Stimulated activated CD4-positive, alpha-beta T cell treated with anti-CD3 and anti-CD28 coated beads, Interleukin-4, amount 100 ng/mL, for 4 hours (primary cell): ENCODE measurements at places on chromosomes 12 and 14.

GRCh38 chr12:1419849-1420371, 174.5 kb downstream of the FBXL14 start:
- no peak for DNase-seq

DNA sequence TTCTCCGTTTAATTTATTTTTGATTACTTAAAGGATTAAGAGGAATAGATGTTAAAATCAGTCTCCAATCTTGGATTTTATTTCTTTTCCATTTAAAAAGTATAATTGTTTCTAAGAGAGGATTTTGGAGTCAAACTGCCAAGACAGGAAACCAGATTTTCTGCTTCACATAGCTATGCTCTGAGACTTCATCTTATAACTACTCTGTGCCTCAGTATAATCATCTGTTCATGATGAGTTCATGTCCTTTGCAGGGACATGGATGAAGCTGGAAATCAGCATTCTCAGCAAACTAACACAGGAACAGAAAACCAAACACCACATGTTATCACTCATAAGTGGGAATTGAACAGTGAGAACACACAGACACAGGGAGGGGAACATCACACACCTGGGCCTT, 9.0 kb upstream of the TAS2R31 start:
- no peak for DNase-seq

GRCh38 chr12:79250960-79251755, 386.6 kb downstream of the SYT1 start:
- no peak for DNase-seq

- DNase-seq: no peak
Observed at GRCh38 chr14:86311151-86311550, 781.2 kb downstream of the FLRT2 start.

DNA sequence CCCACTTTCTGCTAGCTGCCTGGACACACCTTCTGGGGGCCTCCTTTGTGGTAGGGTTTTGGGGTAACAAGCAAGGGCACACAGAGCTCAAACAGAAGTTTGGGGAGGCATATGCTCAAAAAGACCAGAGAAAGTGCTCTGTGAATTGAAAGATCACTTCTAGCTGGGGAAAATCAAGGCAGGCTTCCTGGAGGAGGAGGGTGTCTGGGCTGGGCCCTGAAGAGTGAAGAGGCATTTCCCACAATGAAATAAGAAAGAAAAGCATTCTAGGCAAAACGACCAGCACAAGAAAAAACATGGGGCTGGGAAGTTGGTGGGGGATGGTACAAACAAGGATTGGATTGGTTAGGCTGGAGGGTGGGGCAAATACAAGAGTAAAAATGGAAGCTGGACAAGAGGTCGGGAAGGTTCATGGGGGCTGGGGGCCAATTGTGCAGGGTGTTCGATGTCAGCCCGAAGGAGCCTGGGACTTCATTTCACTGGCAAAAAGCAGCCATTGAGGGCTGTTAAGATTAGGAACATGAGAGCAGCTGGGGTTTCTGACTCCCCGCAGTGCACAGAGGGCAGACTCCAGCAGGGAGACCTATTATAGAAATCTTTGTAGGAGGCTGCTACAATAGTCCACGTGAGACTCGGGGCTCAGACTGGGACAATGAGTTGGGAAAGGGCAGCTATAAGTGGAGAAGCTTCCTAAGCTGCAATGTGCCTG, 51.5 kb upstream of the CMKLR1 start:
- no peak for DNase-seq

- DNase-seq: no peak
Observed at GRCh38 chr14:30162066-30162465, 234.4 kb upstream of the PRKD1 start.

GRCh38 chr12:40011775-40012129, 94.1 kb downstream of the SLC2A13 start:
- DNase-seq: no peak

- DNase-seq: no peak
Observed at GRCh38 chr12:23253191-23253590, 628.2 kb downstream of the ETNK1 start.

GRCh38 chr12:9651265-9651729, 18.2 kb upstream of the CLEC2D start:
- no peak for DNase-seq

- no peak for DNase-seq
Observed at GRCh38 chr12:62673028-62673815, 206.6 kb downstream of the MON2 start.

DNA sequence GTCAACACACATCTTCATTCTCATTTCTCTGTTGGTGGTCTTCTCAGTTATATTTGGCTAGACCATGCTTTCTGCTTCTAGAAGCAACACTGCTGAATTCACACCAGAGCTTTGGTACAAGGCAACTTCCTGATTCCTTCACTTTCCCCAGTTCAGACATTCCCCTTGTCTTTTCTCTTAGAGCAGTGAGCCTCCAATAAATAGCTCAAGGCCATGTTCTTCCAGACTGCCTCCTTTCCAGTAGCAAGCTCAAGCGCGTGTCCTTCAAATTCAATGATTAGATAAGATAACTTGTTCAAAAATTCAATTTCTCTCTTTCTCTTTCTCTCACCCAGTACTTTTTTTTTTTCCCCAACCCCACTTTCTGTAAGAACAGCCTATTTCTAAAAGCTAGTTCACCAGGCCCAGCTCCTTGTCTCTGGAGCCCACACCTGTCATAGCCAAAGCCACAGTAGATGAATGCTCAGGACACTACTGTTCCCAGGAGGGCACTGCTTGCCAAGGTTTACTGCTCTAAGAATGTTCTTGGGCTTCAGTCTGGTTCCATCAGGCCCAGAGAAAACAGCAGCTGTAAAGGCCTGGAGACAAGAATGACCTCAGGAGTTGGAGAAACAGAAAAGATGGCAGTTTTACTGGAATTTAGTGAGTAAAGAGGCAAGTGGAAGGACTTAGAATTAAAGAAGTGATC, 17.7 kb downstream of the TBK1 start:
- DNase-seq: no peak

- DNase-seq: no peak
Observed at GRCh38 chr14:81504864-81505263, 28.8 kb downstream of the SEL1L start.

- DNase-seq: no peak
Observed at GRCh38 chr12:15151161-15152091, 69.8 kb downstream of the RERG start.

- DNase-seq: no peak
Observed at GRCh38 chr12:113445544-113446171, 23.5 kb downstream of the SDSL start.

DNA sequence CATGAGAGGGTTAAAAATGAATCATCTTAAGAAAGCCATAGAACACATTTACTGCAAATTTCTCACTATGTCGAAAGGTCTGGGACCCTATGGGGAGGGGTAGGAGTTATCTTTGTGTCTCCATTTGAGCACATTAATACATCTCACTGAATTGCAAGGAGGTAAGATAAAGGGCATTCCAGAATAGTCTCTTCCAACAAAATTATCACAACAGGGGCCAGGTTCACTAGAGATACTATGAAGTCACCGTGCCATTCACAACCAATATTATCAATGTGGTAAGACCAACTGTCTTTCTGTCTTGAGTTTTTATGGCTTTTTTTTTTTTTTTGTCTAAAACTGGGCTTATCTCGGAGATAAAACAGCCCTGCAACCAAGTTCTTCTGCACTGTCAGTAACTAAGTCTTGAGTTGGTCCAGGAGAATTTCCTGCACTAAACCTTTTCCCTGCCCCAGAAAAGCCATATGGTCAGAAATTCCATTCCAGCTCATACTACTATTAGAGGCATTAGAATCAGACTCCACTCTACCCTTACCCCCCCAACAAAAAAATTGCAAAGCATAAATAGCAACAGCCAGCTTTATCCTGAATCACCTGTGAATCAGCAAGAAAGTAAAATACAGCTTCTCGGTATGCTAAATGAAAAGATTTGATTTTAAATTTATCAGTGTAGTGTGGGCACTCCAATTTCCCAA, 79.7 kb downstream of the PTPRR start:
- no peak for DNase-seq

DNA sequence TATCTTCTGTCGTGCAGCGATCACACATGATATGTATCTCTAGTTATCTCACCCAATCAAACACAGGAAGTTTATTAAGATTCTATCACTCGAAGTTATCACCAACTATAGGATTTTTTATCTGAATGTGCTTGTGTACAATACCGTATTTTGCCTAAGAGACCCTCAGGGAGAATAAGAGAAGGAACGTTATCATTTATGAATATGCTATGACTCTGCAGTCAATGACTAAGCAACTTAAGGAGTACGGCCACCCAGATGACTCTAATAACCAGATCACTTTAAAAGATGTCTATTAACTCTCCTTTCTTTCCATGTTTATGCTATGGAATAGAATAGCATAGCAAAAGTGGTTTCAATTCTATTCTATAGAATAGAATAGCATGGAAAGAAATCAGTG, 486.4 kb downstream of the BCL11B start:
- DNase-seq: no peak

DNA sequence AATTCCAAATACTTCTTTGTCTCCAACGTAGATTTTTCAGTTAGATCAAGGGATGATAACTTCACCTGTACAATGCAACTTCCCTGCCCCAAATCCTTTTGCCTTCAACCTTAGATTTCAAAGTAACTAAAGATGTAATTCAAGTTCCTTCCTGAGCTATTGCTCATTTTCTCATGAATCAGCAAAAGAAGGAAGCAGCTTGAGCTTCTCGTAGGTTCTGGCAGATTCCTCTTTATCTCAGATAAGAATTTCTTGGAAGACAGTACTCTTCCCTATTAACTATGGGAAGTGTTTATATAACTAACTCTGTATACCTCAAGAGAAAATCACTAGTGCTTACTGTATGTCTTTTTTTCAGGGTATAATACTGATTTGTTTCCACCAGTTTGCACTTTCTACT, 203.8 kb downstream of the RASSF9 start:
- no peak for DNase-seq

- no peak for DNase-seq
Observed at GRCh38 chr14:37559386-37559785, 35.7 kb downstream of the FOXA1 start.

- DNase-seq: no peak
Observed at GRCh38 chr12:89139390-89139789, 212.9 kb downstream of the DUSP6 start.
